ENCODE measurements at places on chromosomes 16 and 17. TPM values are rescaled to one million over a fixed set of nuclear protein-coding genes. Genes with fewer than 3 reads are reported as not detected.

GRCh38 chr16:2717383-2718263 lies 2.4 kb downstream of the PRSS27 start:
- no peaks in the 10 kb centered on the region for H3K36me3 ChIP-seq
- H3K27me3 ChIP-seq: no peaks in the 10 kb centered on the region
- DNase-seq: peak; percentile 77
- H3K4me3 ChIP-seq: no peak overlapping the region
- H3K4me1 ChIP-seq: no peaks in the 10 kb centered on the region

- H3K36me3 ChIP-seq: no peaks in the 10 kb centered on the region
- no peak overlapping the region for H3K27ac ChIP-seq
- H3K4me1 ChIP-seq: no peaks in the 10 kb centered on the region
- no peaks in the 10 kb centered on the region for H3K27me3 ChIP-seq
These were observed 547.6 kb downstream of the WWOX start for GRCh38 chr16:78647019-78647418.

DNA sequence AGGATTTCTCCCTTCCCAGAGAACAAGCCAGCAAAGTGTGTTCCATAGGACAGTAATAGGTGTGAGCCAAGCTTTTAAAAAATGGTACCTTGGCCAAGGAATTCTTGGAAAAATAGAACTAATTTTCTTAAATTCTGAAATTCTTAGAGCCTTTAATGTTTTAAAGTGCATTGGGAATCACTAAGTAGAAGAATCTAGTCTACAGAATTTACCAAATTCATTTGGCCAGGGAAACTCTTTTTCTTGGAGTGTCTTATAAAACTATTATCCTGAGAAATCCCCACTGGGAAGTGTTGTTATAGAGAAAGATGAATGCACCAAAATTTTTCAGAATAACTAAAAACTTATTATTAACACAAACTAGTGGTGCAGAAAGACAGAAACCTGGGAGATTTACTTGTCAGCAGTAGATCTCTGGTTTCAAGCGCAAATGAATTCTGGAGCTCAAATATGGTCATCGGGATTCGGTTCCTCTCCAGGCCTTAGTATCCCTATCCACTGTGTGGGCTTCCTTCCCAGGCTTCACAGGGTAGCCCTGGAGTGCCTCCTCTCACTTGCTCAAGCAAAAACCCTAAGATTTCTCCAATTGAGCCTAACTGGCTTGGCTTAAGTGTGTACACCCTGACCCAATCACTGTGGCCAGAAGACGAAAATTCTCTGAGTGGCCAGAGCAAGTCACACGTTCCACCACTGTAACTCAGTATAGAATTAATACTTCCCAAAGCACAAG lies 217.8 kb downstream of the CHD9NB start:
- no peak overlapping the region for H3K4me3 ChIP-seq
- H3K4me1 ChIP-seq: no peaks in the 10 kb centered on the region
- H3K27ac ChIP-seq: no peak overlapping the region
- no peak for DNase-seq
- H3K36me3 ChIP-seq: no peaks in the 10 kb centered on the region

GRCh38 chr17:6800422-6801027 lies 24.5 kb downstream of the FBXO39 start:
- no peak for DNase-seq
- peaks cover 5% of the 10 kb centered on the region for H3K4me1 ChIP-seq
- no peak overlapping the region for H3K27ac ChIP-seq
- no peak overlapping the region for H3K4me3 ChIP-seq

The TRIM25 gene
- 46.9 TPM for total RNA-seq

The SLC9A5 gene
- 3.6 TPM for total RNA-seq

DNA sequence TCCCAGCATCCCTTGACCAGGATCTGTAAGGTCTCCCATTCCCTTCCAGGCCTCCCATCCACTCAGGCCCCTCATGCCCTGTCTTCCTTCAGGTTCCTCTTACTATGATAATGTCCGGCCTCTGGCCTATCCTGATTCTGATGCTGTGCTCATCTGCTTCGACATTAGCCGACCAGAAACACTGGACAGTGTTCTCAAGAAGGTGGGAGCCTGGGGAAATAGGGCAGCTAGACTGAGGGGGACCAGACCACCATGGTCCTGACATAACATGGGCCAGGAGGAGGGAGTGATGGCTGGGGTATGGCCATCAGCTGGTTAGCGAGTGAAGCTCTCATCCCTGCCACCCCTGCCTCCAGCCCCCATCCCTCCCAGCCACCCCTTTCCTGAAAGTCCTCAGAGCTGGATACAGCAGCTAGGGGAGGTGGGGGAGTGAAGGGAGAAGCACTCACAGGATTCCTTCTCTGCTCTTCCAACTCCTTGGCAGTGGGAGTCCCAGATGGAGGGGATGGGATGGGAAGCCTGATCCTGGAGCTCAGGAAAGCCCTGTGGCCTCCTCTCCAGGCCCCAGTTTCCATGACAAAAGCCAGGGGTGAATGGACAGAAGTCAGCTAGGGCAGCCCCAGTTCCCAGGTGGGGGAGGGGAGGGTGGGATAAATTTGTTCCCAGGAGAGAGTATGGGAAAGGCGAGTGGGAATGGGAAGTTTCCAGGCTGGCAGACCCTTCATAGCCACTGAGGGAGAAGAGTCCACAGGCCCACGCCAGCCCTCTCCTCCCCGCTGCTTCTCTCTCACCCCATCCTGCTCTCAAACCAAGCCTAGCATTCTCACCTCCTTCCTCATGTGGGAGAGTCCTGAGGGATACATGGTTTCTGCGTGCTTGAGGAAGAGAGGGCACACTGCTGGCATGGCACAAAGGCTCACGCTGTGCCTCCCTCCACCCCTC lies 2.3 kb downstream of the RND2 start:
- no peak overlapping the region for H3K27ac ChIP-seq
- peaks cover 3% of the 10 kb centered on the region for H3K4me1 ChIP-seq
- H3K4me3 ChIP-seq: no peak overlapping the region
- DNase-seq: peak; percentile 71
- H3K27me3 ChIP-seq: no peaks in the 10 kb centered on the region

All from osteoblast (primary cell).